GM20000 (cell line): ENCODE measurements at places on chromosomes 4 and X.

DNA sequence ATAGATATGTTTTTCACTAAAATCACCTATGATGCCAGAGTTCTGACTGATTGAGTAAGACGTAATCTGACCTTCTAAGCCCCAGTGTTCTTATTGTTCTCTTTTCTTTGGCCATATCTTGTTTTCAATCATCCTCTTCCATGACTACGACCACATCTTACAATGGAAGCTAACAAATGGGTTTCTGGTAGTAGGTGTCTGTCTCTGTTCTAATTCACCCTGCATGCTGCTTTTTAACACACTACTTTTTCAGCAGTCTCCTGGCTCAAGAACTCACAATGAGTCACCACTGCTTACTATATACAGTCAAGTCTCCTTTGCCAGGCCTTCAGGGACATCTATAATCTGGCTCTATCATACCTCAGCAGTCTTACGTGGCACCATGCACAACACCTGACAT, 146.1 kb downstream of the NEXMIF start:
- peak; percentile 8 for DNase-seq

- no peak for DNase-seq
Measured at GRCh38 chr4:1043651-1044468, 32.4 kb downstream of the FGFRL1 start.

DNA sequence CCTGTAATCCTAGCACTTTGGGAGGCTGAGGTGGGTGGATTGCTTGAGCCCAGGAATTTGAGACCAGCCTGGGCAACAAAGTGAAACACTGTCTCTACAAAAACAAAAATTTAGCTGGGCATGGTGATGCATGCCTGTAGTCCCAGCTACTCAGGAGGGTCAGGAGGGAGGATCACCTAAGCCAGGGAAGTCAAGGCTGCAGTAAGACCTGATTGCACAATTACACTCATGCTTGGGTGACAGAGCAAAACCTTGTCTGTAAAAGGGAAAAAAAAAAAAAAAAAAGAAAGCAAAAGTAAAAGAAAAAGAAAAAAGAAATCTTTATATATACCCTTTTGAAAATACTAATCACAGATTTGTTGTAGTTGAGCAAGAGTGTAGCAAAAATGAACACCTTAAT, 801.0 kb upstream of the IGFBP7 start:
- no peak for DNase-seq

DNA sequence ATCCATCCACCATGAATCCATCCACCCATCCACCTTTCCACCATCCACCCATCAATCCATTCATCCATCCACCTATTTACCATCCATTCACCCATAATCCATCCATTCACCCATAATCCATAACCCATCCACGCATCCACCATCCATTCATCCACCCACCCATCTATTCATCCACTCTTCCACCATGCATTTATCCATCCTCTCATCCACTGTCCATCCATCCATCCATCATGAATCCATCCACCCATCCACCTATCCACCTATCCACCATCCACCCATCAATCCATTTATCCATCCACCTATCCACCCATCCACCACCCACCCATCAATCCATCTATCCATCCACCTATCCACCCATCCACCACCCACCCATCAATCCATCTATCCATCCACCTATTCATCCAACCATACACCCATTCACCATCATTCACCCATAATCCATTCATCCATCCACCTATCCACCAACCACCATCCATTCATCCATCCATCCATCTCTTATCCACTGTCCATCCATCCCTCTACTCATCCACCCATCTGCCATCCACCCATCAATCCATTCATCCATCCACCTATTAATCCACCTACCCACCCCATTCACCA, 179.7 kb upstream of the PSAPL1 start:
- DNase-seq, result no peak

DNA sequence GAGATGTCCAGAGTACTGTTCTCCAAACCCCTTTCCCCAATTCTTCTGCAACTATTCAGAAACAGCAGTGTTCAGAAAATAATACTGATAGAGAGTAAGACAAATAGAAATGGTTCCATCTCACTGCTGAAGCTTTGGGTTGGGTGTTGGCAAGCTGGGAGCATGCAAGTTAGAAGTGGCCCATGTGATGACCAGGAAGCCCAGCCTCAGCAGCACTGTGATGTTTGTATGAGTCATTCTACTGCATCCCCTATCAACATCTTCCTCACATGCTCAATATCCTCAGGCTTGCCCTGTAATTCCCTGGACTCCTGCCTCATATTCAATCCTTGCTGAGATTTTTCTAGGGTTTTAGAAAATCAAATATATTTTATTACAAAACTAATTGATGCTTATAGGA, 96.5 kb downstream of the CHRDL1 start:
- no peak for DNase-seq

DNA sequence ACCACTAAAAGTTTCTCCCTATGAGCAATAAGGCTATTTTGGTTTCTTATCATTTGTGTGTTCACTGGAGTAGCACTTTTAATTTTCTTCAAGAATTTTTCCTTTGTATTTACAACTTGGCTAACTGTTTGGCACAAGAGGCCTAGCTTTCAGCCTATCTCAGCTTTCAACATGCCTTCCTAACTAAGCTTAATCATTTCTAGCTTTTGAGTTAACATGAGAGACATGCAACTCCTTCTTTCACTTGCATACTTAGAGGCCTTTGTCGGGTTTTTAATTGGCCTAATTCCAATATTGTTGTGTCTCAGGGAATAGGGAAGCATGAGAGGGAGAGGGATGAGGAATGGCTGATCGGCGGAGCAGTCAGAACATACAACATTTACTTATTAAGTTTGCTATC, 349.8 kb downstream of the OPHN1 start:
- DNase-seq, result no peak

DNA sequence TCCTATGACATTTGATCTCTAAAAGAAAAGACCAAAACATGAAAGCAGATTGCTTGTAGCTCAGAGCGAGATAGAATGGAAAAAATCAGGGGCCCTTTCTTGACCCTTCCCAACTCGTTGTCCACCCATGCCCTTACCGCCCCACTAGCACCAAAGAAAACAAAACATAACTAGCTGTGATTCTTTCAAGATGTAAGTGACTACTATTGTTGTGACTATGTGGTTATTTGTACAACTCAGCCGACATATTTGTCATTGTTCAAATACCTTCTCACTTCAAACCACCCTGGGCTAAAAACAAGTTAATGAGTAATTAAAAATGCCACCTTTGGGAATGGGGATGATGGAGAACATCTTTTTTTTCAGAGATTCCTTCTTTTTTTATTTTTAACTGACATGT, 171.2 kb upstream of the GPC4 start:
- no peak for DNase-seq

DNA sequence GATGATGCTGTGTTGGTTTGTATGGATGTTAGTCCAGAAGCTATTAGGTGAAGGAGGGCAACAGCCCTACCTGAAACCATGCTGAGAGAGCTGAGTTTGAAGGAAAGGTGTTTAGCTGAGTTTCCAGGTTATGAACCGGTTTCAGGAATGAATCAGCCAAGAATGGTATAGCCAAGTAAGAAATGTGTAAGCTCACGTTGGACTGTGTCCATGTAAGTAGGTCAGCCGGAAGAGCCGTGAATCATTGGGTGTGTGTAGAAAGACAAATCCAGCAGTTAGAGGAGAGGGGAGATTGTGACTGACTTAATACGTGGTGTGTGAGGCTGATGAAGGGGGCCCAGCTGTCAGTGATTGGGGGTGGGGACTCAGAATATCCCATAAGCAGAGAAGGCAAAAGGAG, 77.2 kb upstream of the SPIN4 start:
- no peak for DNase-seq

GRCh38 chr4:139762720-139763119, 97.1 kb downstream of the MGST2 start:
- no peak for DNase-seq

DNA sequence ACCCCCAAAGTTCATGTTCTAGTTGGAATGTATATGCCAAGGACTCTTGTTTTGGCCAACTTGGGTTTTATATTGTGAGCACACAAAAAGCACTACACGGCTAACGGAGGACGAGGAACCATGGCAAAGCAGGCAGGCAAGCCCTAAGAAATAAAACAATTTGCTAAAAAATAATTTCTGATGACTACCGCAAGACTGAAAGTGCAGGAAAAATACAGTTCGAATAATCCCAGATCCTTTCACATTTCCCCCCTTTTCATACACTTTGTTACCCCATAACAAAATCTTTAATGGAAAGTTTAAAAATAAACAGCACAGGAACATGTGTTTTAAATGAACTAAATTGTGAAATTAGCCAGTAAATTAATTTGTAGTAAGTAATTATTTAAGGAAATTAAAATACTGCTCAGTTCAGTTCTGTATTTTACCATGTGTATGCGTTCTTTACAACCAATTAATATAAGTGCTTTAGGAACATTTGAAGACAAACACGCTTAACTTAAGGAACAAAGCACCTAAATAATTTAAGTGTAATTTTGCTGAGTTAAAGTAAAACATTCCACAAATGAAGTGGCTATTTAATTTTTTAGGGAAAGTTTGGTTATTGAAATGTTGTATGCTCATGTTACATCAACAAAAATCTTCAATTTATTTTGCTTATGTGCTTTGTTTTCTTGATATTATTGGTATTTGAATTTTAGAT, 12.4 kb upstream of the PITX2 start:
- peak; percentile 5 for DNase-seq

- DNase-seq, result no peak
Measured at GRCh38 chr4:148633720-148634119, 191.5 kb upstream of the NR3C2 start.

DNA sequence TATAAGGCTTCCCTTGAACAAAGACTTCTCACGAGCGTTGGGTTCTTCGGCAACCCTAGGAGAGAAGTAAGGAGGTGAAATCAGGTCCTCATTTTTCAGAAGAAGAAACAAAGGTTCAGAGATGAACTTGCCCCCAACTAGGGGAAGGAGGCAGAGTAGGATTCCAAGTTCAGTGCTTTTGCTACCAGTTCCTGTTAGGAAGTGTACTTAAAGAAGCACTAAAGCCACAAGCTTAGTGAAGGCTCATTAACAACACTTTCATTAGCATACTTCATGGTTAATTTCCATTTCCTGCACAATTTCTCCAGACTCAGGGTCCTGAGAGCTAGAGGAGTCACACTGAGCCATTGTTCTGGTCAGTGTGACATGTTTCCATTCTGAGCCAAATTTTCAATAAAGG, 52.1 kb downstream of the VSIG4 start:
- no peak for DNase-seq

DNA sequence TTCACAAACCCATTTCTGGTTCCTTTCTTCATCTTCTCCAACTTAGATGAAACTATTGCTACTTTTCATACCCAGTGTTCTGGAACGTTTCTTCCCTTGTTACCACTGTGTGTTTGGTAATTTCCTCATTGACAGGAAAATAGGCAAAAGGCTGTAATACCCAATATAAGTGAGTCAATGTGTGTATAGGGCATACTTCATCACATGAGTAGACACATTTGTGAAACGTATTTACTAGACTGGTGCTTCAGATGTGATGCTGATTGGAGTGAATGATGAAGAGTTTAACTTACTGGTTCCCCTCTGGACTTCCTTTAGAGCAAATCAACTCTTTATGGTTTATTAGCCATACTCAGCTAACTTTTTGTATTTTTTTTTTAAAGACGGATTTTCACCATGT, 195.1 kb upstream of the ATP6AP2 start:
- no peak for DNase-seq

- DNase-seq, result no peak
Measured at GRCh38 chrX:131058136-131058868, at the start of gene ARHGAP36. TSS of gene ARHGAP36 (plus strand) at chrX:131058346. CDS start at chrX:131081666, 23,320 bp downstream.

- DNase-seq, result no peak
Measured at GRCh38 chrX:20913760-20914159, 460.5 kb upstream of the CNKSR2 start.

GRCh38 chrX:154458116-154458953, at the start of gene PLXNA3:
TSS of gene PLXNA3 (plus strand) at chrX:154458281. CDS start at chrX:154460184, 1,903 bp downstream.
- DNase-seq, result peak; percentile 91

- no peak for DNase-seq
Measured at GRCh38 chrX:69365349-69365748, 138.8 kb upstream of the NALF2 start.

DNA sequence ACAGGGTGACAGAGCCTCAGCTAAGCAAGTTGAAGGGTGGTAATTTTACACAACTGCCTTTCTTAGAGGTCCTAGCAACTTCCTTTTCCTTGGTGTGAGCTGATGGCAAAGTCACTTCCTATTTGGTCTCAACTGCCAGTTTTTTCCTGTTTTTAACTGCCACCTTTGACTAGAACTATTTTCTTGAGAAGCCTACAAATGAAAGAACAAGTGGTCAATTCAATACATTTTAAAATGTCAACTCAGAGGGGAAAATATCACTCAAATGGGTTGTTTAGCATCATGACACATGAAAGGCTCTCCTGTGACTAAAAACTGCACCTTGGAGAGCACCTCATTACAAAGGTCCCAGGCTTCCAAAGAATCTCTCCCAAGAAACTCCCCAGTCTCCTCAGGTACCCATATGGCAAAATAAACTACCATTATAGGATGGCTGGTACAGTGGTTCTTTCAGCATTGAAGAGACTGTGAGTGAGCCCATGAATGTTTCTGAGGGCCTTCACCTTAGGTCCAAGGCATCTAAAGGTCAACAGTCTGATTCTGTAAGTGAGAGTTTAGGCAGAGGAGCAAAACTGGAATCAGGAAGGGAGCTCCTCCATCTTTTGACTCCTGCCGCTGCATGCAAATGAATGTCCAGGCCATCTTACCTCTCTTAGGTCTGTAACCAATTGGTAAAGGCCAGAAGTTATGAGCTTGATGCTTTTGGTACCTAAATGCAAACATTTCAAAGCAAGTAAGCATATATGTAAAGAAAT, 5.5 kb upstream of the STK26 start:
- no peak for DNase-seq

- DNase-seq, result no peak
Measured at GRCh38 chrX:97215186-97215585, 331.5 kb downstream of the RPA4 start.

- DNase-seq, result no peak
Measured at GRCh38 chr4:26462874-26463273, 27.4 kb downstream of the CCKAR start.

DNA sequence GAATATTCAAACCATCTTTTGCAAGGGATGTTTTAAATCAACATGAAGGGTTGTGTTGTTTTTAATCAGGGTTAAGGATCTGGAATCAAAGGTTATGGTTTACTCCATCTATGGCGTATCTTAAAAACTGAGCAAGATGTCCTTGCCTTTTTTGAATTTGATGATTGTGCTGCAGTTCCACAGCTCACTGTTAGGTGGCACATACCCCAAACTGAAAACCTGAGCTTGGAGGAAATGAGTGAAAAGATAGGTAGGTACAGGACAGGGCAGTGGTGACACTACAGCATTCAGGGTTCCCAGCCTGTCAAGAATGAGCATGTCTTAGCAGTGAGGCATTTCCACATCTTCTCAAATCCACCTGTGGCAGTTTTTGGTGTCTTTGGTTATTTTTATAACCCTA, 13.1 kb upstream of the EOLA1 start:
- no peak for DNase-seq

- no peak for DNase-seq
Measured at GRCh38 chr4:16243285-16243684, 17.0 kb upstream of the TAPT1 start.

DNA sequence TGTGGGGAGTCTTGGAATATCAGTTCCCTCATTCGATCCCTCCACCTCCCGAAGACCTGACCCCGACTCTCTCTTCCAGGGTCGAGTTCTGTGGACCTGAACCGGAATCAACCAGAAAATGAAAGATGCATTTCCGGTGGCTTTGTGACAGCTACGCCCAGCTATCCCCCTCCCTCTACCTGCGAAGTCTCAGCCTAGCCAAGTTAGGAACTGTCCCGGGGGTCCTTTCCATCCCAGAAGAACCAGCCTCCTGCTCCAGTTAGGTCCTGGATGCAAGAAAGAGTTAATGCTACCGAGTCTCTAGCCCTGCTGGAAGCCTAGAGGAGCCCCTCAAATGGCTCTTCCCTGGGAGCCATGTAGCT, 13.4 kb upstream of the ETDC start:
- peak; percentile 4 for DNase-seq
